ENCODE measurements at places on chromosomes 3 and 15.
A peak's percentile ranks its signal among the peaks of the same experiment; 100 is the strongest.

GRCh38 chr3:45946875-45947274 is 3.6 kb downstream of the CXCR6 start:
- no peak for DNase-seq

GRCh38 chr3:9501226-9501625 is 52.4 kb downstream of the LHFPL4 start:
- no peak for DNase-seq

DNA sequence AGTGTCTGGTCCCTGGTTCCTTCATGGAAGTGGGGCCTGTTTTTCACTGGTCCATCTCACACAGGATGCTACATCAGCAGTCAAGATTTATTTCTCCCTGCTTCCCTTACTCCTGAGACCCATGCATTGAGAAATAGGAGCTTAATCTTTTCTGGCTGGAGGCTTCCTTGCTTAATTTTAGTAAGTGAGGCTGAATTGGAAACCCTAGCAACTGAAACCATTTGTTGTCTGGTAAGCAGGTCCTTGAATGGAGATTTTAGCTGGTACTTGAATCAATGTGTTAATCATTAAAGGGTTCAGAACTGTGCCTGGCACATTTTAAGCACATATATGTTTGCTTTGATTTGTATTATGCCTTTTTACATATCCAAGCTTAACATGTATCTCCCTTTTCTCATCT is 20.2 kb upstream of the MEF2A start:
- DNase-seq: no peak

GRCh38 chr15:57444877-57445513 is 68.7 kb downstream of the CGNL1 start:
- DNase-seq: no peak

DNA sequence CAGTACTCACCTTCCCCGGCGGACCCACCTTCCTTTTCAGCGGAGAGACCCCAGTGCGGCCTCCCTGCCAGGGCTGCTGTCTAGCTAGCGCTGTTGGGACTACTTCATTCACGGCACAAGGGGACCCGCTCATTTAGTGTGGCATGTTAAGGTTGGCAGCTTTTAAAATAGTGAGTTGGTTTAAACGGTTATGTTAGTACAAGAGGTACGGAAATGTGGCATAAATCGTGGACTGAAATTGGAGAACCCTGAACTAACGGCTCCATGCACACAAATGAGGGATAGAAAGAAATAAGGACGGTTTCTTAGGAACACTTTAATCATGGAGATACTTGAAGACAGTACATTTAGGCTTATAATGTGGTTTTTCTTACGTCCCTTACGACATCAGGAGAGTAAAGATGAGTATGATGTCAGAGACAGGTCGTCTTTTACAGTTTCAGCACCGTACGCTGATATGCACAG is 752 bp downstream of the CEP63 start:
- peak; percentile 23 for DNase-seq

DNA sequence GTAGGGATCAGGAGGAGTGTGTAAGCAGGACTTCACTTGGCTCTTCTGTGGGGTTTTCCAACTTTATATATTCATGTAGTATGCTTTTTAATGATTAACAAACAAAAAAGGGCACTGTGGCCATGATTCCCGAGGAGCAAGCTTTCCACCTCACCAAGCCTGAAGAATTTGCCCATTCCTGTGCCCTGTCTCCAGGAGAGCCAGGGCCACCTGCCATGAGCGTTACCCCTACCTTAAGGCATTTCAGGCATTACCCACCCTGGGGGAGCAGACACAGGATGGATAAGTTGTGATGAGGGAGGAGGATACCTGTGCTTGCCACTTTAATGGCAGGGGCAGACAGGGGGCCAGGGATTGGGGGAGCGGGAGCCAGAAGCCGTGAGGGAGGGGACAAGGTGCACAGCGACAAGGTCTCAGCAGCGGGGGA is 3.0 kb downstream of the TRPM1 start:
- no peak for DNase-seq

GRCh38 chr3:41898631-41899030 is 63.3 kb downstream of the ULK4 start:
- DNase-seq: no peak

DNA sequence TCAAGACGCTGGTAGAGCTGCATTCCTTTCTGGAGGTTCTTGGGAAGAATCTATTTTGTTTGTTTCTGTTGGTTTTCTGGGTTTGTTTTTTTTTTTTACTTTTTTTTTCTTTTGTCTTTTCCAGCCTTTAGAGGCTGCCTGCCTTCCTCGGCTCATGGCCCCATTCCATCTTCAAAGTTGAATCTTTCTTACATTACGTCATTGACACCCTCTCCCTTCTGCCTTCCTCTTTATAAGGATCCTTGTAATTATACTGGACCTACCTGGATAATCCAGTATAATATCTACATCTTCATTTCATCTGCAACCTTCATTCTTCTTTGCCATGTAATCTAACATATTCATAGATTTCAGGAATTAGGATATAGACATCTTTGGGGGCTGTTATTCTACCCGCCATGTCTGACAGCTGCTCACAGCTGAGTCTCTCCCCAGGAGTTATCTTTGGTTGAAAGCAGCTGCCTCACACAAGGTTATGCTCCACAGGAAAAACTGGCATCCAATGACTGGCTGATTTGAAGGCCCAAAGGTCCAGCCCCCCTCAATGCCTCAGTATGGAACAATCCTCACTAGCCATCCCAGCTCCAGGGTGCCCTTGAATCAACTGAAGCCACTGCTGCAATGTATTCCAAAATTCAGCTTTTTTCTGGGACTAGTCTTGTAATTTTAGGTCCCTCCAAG is 38.4 kb upstream of the THBS1 start:
- no peak for DNase-seq

GRCh38 chr15:51848811-51849210 is 19.4 kb downstream of the TMOD3 start:
- no peak for DNase-seq

GRCh38 chr15:63668601-63669000 is 71.4 kb downstream of the FBXL22 start:
- no peak for DNase-seq

DNA sequence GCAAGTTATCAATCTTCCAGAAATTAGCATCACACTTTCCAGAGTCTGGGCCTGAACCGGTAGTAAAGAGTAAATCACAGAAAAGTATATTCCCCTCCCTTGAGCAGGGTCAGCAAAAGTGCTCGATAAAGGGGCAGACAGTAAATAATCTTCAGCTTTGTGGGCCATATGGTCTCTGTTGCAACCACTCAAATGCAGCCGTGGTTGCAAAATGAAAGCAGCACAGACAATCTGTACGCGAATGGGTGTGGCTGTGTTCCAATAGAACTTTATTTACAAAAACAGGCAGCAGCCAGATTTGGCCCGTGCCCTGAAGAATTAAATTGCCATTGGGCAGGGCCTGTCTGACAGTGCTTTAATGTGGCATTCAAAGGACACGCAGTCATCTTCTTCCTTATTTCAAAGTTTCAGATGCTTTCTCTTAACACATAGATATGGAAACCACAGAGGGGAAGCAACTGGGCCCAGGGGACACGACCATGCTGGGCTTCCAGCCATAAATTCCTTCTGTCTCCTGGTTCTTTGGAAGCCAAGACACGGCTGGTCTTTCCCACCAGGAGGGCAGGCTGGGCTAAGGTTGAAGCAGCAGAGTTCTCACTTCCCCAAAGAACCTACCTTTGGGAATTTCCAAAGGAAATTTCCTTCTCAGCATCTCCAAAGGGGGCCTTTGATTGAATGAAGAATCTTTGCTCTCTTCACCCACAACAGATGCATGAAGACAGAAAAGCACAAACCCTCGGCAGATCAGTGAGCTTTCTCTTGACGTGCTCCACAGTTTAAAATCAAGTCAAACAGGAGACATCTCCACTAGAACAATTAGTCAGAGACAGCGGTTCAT is 489.8 kb upstream of the PROK2 start:
- DNase-seq: peak; percentile 90

GRCh38 chr3:139627759-139628158 is 50.0 kb downstream of the NMNAT3 start:
- no peak for DNase-seq

DNA sequence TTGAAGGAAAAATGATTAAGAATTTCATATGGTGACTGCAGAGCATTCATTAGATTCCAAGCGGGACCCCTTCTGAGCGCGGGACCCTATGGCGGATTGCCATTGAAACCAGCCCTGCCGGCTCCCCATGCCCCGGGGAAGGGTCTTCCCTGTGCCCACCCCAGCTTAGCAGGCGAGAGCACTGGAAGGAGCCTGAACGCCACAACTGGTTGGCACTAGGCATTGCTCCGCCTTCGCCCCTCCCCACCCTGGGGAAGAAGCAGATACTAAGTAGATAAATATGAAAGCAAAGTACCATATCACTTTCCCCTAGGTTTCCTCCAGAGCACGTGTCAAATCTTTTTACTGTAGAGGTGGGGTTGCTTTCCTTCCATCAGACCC is 70.7 kb downstream of the CYP19A1 start:
- DNase-seq: no peak

DNA sequence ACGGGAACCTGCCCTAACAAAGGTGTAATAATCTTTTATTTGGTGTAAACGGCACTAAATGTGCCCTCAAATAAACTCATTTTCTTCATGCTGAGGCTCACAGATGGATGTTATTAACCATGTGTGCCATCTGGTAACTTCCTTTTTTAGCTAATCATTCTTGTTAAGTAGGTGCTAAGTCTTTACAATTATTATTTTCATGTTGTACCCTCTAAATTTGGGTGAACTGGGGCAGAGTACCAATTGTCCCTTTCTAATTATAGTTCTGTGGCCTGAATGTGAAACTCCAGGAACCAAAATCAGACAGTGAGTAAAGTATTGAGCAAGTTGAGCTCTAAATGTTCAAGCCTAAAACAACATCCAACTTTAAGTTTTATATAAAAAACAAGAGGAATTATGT is 220.7 kb upstream of the CADM2 start:
- no peak for DNase-seq

DNA sequence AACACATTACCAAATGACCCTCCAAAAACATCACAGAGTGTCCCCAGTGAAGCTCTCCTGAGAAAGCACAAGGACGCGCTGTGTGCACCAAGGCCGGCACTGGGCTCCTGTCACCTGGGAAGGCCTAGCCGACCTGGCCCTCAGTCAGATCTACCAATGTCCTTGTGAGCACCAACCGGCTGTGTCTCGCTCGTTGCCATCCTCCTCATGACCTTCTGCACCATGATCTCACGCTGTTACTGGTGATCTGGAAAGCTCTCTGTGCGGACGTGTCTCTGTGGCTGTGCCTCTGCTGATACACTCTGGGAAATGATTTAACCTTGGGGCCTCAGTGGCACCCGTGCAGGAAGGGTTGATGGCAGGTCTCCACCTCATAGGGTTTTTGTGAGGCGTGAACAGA is 24.2 kb downstream of the ZXDC start:
- DNase-seq: no peak

DNA sequence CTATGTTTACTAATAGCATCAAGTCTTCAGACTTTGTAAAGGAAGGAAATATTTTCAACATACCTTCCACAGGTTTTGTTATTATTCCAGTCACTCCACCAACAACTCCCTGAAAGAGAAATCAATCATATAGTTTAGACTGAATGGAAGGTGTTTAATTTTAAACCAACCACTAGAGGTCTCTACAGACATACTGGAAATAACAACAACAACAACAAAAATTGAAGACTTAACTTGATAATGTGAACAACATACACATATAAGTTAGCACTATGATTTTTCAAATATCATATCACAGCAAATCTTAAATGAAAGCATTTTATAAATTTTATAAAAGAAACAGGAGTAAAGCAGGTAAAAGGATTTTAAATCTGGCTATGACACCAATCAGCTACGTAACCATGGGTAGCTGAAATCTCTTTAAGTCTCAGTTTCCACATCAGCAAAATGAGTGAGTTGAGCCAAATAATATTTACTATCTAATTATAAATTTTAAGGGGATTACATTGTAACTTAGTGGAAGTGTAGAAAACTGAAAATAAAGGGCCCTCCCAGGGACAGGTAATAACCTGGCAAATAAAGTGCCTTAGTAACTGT is 188.2 kb downstream of the VPS13C start:
- no peak for DNase-seq

DNA sequence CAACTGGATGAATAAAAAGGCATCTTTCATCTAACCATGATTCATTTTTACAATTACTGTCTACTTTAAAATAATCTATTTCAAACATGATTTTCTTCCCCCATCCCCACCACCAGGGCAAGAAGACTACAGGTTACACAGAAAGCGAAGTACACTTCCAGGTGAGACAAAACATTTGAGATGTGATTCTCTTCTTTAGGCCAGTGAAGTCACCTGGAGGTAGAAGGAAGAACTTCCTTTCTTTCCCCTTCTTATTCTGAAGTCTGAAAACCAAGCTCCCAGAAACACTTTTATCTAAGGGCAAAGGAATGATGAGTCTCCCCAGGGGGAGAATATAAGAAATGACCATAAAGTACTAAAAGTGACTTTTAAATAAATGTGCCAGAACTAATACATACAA is 36.7 kb downstream of the SHQ1 start:
- DNase-seq: no peak

- DNase-seq: no peak
These were observed 282.6 kb upstream of the MCTP2 start for GRCh38 chr15:93948726-93949125.

DNA sequence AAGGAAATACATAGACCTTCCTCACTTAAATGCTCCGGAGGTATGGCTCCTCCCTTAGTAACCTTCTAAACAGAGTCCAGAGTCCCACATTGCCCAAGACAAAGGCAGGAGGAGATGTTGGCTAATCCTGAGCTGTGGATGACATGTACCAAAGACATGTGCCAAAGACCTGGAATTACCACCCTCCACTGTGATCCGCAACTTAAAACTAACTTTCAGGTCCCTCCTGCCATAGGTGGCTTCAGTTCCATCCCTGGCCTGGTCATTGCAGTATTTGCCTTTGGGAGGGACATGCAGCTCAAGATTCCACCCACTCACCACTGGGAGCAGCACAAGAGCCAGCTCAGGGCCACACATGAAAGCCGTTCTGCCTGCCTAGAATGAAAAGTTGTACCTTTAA is 28.0 kb downstream of the MYZAP start:
- no peak for DNase-seq

DNA sequence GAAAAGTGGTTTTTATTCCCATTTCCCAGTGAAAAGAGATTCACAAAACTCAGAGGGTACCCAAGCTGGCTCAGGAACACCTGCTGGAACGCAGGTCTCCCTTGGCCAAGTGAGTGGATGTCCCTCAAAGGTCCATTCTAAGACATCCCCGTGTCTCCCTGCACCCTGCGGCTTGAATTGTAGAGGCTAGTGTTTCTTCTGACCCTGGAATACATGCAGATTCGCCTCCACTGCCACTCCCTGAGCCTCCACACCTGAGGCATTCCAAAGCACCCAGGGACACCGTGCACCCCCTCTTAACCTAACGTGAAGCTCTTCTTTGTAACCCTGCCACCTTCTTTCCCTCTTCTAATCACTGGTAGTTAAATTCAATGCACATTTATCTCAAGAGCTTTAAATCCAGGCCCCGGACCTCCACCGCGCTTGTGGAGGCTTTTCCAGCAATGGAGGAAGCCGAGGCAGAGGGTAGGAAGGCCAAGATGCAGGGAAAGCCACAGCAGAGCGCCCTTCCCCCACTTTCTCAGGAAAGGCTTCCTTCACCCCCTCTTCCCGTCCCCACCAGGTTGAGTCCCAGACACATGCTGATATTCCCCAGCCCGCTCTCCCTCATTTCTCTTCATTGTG is 590 bp upstream of the ITGA11 start:
- no peak for DNase-seq

GRCh38 chr3:182323898-182324297 is 469.4 kb upstream of the ATP11B start:
- no peak for DNase-seq

- no peak for DNase-seq
These were observed 149.2 kb downstream of the RAB11A start for GRCh38 chr15:66018488-66018797.

All from CD14-positive monocyte (primary cell).